ENCODE measurements at places on chromosomes 2 and 18. TPM values are rescaled to one million over a fixed set of nuclear protein-coding genes. Genes with fewer than 3 reads are reported as not detected.

FNDC4 gene
- 6.1 TPM for total RNA-seq

GRCh38 chr2:83705146-83705545 lies 753.9 kb downstream of the SUCLG1 start:
- no peaks in the 10 kb centered on the region for H3K4me1 ChIP-seq
- DNase-seq = no peak

- H3K27me3 ChIP-seq = no peaks in the 10 kb centered on the region
- no peaks in the 10 kb centered on the region for H3K4me1 ChIP-seq
- no peaks in the 10 kb centered on the region for H3K36me3 ChIP-seq
- no peak overlapping the region for H3K4me3 ChIP-seq
Observed at GRCh38 chr2:163527381-163527780, 208.4 kb downstream of the FIGN start.

- no peaks in the 10 kb centered on the region for H3K36me3 ChIP-seq
- no peak for DNase-seq
- H3K27me3 ChIP-seq = no peaks in the 10 kb centered on the region
- H3K27ac ChIP-seq = no peak overlapping the region
Observed at GRCh38 chr18:5142859-5143258, 54.2 kb downstream of the AKAIN1 start.

DNA sequence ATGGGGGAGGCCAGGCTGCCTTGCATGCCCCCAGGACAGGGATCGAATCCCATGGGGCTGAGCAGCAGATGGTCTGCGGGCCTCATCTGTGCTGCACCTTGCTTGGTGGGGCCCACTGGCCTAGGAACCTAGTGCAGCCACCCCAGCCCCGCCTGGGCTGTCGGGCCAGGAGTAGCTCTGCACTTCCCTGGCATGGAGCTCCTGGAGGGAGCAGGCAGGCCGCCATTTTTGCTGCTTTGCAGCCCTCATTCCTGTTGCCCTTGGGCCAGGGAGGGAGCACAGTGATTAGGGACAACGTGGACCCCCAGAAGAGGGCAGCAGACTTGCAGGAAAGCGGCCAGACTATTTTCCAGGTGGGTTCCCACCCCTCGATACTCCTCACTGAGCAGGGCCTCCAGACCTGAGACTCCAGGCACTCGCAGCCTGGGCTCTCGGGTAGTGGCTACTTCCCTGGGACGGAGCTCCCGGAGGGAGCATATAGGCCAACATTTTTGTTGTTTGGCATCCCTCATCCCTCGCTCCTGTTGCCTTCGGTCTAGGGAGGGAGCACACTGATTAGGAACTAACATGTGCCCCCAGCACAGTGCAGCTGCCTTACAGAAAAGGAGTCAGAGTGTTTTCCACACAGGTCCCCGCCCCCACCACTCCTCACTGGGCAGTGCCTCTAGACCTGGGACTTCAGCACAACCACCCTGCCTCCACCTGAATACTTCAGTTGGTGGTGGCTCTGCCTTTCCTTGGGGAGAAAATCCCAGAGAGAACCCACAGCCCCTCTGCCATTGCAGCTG lies 99.5 kb downstream of the MAIP1 start:
- no peak overlapping the region for H3K27ac ChIP-seq
- DNase-seq = no peak
- H3K27me3 ChIP-seq = no peaks in the 10 kb centered on the region
- H3K4me1 ChIP-seq = no peaks in the 10 kb centered on the region
